ENCODE measurements at places on chromosomes 3 and 15.
A peak's percentile ranks its signal among the peaks of the same experiment; 100 is the strongest.

- no peak for DNase-seq
Measured at GRCh38 chr15:89777073-89777751, 1.1 kb downstream of the MESP2 start.

DNA sequence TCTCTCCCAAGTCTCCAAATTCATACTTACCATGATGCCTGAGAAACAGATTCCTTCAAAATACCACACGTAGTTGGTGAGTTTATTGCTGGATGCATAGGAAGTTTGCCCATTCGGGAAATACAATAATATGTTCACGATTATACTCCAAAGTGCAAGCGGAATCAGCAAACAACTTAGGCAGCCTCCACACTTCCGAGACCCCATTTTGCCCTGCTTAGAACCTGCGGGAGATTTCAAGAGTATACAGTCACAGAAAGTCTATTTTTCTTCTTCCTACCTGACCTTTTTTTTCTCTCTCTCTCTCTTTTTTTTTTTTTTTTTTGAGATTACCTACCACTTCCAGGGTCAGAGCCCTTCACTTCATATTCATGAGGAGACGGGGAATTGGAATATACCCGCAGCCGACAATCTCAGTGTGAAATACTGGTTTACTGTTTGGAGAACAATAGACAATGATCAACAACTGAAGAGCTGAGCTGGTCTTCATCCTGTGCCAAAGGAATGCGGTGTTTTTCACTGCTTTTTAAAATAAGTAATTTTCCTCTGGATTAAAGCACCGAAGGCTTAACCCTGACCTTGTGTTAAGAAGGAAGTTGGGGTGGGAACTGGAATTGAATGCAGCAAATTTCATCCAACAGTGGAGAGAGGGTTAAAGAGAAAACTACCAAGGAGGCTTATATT lies at the start of gene TM4SF18:
Gene TM4SF18, minus strand, starts transcription at position 461 of the 684 bp plus-strand sequence. Its CDS starts 254 bp downstream, at position 207.
- DNase-seq, result no peak

GRCh38 chr3:15291589-15292541 lies 40.5 kb downstream of the SH3BP5 start:
- peak; percentile 50 for DNase-seq

- no peak for DNase-seq
Measured at GRCh38 chr3:134597390-134597970, 53.3 kb downstream of the KY start.

GRCh38 chr15:41842229-41842628 lies 3.6 kb downstream of the PLA2G4B start:
- no peak for DNase-seq

DNA sequence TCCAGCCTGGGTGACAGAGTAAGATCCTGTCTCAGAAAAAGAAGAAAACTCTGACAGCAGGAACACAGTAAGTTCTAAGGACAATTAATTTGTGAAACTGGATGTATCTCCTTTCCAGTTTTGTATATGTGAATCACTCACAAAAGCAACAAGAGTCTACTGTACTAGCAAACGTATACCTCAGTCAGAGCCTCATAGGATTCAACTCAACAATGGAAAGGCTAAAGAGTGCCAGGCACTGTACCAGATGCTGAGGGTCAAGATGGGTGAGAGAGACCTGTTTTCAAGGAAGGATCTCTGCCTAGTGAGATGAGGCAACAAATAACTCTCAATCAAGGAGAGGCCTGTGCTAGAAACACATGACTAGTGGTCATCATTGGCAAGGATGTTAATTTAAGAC lies 14.9 kb downstream of the TBL1XR1 start:
- DNase-seq, result no peak

DNA sequence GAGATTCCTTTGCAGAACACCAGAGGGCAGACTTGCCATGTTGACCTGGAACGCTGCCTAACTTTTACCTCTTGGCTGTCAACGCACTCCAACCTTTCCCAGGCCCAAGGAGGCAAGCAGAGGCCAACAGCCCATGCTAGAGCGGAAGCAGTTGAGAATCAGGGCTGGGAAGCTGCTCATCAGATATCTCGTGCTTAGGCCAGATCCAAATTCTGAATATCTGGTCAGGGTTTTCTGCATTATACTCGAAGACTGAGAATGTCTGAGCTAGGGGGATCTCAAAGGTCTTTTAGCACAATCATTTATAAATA lies 2.5 kb downstream of the XIRP1 start:
- peak; percentile 62 for DNase-seq

DNA sequence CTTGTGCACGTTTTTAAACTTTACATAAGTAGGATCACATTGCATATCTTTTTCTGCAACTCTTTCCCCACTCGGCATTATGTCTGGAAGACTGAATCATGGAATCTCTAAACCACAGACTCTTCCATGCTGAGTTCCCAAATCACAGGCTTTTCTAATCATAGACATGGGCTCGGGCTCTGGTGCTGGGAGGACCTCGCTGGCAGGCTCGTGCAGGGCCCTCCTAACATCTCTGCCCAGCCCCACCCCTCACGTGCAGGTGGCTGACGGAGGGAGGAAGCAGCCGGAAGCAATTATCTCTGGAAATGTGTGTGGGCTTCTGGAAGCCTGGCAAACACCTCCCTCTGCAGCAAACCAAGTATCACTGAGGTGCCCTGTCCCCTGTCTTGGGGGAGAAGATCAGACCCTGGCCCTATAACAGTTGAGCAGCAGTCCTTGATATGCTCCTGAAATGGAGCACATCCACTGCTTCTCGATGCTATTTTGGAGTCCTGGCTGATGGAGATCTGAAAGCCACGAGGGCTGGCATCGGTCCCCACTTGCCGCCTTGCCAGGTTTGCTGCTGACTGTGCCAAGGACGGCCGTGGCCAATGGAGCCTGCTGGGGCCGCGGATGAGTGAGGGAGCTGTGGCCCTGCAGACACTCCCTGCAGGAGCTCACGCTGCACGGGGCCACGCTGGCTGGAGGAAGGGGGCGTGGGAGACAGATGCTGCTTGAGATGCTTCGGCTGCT lies 4.4 kb upstream of the IQSEC1 start:
- DNase-seq, result no peak

GRCh38 chr15:42034628-42035434 lies 14.0 kb upstream of the PLA2G4E start:
- no peak for DNase-seq

DNA sequence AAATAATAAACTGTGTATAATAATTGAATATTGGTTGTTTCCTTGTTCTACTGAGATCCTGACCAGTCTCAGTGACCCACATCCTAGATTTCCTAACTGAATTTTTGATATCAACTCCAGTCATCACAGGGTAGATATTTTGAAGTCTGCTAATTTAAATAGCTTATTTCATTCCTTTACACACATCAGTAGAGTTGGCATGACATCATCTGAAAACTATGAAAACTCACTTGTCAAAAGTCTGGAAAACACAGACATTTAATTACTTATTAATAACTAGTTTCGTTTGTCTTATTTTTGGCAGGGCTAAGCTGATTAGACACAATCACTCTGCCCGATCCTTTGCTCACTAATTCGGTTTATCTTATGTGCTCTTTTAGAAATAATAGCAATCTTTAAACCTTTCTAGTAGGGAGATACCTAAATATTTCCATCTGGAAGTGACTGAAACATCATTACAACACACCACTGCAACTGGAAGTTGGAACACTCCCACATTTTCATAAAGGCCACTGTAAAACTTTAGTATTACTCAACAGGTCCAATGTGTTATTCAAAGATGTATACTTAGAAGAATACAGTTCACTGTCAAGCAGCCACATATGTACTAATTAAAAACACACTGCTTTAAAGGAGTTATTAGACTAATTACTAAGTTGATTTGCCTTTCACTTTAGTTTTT lies 198.4 kb upstream of the ZNF717 start:
- DNase-seq, result no peak

DNA sequence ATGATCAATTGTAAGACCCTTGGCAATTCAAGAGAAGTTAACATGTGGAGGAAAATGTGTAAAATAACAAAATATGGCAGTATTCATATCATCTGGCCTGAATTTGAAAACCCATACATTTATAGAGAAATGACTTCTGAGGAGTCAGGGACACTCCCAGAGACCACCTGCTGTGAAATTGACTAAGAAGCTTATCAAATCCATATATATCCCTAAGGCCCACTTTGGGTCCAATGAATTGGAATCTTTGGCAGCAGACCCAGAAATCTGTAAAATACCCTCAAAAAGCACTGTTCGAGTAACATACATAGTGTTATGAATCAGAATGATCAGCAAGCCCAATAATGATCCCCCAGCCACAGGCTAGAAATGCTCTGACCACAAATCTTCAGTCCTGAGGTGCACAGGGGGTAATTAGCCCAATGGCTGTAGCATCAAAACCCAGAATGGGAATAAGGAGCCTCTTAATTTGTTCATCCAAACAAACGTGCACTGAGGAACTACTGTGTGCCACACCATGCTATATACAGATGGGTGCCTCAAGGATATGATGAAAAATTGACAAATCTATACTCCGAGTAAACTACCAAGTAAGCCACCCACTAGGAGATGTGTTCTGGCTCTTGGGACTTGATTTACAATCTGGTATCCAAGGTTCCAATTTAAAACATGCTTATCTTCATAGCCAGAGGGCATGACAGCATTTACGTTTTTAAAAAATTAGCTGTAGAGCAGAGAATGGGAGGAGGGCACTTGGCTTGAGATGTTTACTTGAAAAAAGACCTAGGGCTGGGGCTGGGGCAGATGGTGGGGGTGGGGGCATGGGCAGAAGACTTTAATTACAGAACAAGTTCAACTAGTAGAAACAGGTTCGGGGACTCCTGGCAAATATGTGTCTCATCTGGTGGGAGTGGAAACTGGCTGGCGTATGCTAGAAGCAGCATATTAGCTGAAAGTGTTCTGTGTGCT lies 9.1 kb upstream of the ARHGEF3 start:
- DNase-seq, result no peak

DNA sequence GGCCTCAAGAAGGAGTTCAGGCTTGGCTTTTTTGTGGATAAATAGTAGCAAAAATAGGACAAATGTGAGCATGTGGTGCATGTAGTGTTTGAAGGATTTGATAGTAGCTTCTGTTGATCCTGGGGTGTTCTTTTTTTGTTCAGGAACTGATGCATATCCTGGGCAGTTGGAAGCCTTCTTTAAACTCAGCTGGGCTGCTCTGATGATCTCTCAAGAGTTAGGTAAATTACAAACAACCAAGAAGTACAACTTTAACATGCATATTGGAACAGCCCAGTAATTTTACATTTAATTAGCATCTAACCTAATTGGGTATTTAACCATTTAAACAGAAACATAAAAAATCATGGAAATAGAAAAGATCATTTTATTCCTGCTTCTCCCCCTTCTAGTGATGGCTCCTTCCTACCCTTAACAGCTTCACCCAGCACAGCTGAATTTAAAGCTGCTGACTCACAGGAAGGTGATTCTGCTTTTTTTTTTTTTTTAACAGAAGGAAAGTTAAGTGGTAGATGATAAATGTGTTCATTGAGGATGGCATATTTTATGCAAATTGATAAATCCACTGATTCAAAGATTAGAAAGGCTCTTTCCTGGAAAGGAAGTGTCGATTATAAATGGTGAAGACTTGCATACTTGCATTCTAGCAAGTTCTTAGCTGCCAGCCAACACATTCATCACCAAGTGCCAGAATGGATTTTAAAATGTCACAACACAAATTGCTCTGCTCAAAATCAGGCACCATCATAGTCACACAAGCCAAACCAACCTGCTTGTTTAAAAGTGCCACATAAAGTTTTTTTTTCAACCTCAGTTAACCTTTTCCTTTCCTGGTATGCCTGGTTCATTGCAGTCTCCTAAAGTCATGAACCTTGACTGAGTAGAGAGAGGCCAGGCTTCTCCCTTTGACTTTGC lies 20.0 kb downstream of the SLC35G2 start:
- no peak for DNase-seq

- no peak for DNase-seq
Measured at GRCh38 chr15:59105854-59106253, 908 bp downstream of the CCNB2 start.

DNA sequence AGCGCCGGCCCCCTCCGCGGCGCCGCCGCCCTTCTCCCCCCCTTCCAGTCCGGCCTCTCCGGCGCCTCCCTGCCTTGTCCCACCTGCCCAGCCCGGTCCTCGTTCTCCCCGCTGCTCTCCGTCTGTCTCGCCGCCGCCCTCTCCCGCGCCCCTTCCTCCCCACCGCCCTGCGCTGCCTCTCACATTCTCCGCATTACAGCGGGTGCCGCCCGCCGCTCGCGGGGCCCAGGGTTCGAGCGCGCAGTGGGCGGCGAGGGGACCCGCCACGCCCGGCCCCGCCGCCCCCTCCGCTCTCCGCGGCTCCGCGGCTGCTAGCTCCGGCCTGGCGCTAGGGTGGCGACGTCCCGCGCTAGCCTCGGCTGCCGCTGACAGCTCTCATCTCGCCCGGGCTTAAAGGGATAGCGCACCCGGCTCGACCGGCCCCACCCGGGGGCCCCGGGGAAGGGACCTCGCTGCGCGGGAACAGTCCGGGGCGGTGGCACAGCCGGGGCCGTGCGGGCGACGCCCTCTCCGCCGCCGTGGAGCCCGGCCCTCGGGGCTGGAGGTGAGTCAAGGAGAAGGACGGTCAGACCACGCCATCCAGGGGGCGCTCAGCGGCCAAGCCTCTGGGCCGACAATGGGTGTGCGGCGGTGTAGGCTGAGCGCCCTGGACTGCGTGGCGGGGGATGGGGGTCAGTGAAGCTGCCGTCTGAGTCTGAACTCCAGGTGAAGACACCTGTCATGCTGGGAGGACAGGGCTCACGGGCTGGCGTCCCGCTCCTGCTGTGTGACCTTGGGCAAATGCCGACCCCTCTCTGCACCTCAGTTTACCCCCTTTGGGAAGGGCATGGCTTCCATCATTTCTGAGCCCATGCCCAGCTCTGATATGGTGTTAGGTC lies 187.4 kb upstream of the LINGO1 start:
- DNase-seq, result no peak

GRCh38 chr15:77025941-77026411 lies 31.1 kb downstream of the PSTPIP1 start:
- no peak for DNase-seq

DNA sequence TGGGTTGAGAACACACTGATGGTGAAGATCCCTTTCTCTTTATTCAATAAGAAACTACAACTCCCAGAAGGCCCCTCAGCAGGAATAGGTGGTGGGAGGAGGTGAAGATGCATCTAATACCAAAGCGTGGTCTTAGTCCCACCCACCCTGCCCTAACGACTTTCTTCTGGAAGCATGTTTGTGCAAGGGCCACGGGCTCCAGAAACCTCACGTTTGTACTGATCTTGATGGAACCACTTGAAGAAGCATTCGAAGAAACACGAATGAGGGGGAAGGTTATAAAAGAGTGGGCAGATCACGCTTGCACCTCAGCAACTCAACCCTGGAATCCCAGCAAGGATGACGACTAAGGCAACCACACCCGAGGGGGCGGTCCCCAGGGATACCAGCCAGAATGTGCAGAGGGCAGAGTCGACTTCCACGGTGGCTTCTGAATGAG lies 10.6 kb upstream of the SLC25A36 start:
- DNase-seq, result no peak
